ENCODE measurements at places on chromosomes 1 and 21.

DNA sequence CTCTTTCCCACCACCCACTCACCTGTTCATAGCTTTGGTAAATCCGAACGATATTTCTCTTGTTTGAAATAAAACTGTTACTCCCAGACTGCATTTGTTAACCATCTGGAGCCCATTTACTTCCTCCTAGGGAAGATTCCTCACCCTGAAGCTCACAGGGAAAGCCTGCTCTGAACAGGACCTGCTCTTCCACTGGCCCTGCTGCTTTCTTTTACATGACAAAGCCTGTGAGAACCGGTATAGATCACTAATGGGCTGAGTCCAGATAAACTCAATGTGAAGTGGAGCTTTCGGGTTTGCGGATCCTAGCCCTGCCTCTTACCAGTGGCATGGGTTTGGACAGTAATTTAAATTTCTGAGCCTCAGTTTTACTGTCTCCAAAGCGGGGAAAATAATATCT is 45.2 kb downstream of the FAM163A start:
- no peak for DNase-seq

DNA sequence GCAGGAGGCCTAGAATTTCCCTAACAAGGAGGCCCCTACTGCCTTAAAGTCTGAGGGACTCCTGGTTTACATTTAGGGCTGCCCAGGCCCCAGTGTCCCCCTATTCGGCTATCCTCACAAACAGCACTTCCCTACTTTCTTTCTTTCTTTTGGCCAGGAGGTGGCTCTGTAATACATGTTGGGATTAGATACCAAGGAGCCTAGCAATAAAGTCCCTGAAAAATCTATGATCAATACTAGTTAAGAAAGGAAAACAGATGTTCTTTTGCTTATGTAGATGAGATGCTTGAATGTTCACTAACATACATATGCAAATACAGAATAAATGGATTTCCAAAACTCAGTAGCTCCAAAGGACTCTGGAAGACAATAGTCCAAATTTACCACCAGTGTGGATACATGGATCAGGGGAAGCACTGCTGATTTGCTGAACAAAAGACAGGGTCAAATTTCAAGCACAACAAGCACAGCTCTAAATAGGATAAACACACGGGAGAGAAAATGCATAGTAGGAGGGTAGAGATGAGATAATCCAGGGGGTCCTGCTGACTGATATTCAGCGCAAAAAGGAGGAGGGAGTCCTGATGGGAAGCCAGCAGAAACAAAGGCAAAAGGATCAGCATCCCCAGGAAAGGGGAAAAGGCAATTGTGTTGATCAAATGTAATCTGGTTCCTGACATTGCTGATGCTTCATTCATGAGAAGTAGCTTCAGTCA is 240.0 kb downstream of the NUF2 start:
- DNase-seq = peak; percentile 11

- peak; percentile 30 for DNase-seq
Observed at GRCh38 chr1:15344800-15345704, 64.6 kb upstream of the EFHD2 start.

DNA sequence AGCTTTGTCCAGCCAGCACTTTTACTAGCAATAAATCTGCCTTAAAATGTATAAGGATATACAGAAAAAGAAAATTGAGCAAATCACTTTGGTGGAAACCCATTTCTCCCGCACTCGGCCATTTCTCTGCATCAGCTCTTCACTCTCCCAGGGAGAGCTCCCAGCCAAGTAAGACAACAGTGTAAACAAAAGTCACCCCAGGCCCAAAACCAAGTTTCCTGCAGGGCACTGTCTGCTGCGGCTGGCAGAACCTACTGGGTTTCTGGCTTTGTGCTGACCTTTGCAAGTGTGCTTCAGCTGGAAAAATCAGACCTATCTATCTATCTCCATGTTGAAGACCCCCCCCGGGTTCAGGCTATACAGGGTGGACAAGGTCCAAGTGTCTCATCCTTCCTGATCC is 476.7 kb upstream of the CAMK1G start:
- DNase-seq = no peak

- no peak for DNase-seq
Observed at GRCh38 chr1:4637616-4638344, 16.6 kb upstream of the AJAP1 start.

DNA sequence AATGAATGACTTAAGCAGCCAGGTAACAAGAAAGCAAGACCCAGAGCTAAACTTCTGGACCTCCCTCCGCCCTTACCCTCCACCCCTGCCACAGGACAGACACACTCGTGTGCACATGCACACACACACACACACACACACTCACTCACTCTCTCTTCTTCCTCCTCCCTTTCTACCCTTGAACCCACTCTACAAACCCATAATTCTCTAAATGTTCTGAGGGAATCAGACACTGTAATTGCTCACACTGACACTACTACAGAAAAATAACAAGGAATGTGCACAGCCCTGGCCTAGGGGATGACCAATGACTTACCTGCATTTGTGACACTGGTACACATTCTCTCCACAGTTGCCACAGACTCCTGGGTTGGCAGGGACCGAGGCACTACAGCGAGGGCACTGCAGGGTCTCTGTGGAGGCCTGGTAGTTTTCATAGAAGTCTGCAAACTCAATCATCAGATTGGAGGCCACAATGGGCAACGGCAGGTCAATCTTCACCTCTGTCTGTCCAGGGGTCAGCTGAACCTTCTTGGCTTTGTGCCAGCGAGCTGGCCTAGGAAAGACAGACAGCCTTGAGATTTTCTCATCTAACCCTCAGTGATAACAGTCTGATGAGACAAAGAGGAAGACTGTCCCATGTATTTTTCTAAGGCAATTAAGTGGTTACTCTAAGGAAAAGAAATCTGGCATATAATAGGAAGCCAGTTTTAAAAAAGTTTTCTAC is 94.8 kb downstream of the UBR4 start:
- no peak for DNase-seq

DNA sequence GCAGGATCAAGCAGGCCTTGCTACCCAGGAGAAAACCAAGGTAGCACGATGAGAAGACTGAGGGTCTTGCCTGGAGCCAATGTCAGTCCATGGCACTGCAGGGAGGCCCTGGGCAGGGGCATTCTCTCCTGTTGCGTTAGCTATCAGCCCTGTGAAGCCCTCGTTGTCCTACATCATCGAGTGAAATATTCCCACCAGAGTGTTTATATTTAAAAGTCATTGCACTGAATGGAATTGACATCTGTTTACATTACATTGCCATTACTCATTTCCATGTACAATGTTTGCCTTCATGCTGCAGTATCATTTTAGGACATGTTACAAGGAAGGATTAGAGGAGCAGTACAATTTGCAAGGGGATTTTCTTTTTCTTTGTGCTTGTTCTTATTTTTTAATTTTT is 243.9 kb downstream of the KAZN start:
- no peak for DNase-seq

DNA sequence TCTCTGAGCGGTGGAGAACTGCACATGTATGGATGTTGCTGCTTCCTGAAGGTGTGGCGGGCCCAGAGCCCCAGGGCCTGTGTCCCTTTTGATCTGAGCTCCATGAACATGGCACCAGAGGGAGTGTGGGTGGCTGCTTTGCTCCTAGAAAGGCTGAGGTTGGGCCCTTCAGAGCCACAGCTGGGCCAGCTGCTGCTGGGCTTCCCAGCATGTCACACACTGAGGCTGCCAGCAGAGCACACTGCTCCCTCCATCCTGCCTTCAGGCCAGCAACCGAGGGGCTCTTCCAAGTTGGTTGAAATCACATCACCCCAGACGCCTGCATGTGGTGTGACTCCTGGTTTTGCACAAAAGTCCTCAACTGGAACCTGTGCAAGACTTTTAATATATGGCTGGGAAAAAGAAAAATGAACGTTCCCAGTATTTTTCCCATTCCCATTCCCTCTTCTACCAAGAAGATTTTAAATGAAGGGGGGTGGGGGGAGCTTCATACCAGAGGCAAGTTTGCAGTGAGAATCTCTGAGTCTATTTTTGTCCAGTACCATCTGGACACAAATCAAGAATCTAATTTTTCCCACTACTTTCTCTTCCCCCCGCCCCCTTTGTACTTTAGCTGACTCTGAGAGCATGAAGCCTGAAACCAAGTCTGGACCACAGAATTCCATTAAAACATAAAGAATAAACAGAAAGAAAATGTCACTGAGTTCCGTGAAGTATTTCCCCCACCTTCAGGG is 26.2 kb upstream of the NGF start:
- no peak for DNase-seq

DNA sequence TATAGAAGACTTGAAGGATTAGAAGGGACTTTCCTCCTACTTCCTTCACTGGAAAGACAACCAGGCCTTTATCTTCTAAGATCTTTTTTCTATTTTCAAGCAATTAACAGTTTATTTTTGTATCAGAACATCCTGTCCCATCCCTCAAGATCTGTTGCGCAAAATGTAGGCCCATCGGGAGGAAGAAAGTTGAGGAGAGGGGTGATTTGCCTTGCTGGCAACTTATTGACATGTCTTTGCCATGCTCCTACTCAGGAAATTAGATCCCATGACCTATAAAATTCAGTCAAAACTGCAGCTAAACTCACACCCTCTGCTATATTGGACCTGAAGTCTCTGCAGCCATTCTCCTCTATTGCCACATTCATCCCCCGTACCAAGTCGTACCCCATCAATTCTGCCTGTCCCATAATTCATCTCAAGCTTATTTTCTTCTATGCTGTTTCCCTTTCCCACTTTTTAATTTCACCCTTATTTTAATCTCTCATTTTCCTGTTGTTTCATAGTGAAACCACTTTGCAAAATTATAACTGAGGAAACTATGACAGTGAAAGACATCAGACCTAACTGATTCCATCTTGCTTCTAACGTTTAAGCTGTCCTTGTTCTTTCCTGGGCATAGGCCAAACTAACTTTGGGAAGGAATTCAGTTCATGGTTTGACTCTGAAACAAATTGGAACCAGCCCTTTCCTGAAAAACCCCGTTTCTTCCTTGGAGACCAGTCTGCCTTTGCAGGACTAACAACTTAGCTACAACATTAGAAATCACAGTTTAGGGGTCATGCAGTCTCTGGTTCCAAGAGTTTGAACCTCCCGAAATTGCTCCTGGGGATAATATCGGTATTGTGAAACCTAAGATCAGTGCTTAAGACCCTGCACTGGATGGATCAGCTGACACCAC is 195.7 kb upstream of the PTBP2 start:
- no peak for DNase-seq

Data from MV-4-11 (cell line).